ENCODE measurements at places on chromosomes 6 and 20. TPM values are rescaled to one million over a fixed set of nuclear protein-coding genes. Genes with fewer than 3 reads are reported as not detected.
A peak's percentile ranks its signal among the peaks of the same experiment; 100 is the strongest.

HSD17B8 gene
- 4.0 TPM for total RNA-seq

DNA sequence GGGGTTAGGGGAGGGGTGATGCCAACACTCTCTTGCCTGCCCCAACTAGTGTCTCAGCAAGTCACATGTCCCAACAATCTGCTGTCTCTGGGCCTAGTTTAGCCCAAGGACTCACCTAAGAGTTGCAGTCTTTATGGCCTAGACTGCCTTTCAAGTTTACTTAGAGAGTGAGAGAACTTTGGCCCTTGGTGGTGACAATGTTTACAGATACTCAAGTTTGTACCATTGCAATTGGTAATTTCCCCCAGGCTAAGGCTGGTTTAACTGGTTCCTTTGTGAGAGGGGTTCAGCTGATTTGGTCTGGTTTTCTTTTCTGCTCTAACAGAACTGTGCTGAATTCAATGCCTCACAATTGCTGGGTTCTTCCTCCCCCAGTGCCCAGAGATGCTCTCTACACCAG is 1279.9 kb upstream of the EYS start:
- DNase-seq: no peak

DNA sequence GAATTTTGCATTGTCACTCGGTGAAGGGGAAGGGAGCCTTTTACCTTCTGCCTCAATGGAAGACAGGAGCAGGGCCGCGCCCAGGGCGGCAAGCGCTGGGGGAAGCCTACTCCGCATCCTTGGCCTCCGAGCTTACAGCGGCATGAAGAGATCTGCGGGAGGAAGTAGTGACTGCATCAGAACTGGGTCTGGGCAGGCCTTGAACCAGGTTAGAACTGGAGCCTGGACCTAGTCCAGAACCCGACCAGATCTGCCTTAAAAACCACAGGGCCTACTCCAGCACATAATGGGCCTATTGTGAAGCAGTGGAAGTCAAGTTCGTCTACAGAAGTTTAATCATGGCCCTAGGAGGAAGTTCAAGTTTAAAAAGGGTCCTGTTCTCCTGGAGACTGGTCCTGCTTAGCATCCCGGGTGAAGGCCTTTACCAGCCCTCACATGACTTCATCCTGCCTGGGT is 3.1 kb downstream of the COL12A1 start:
- no peak for DNase-seq

DNA sequence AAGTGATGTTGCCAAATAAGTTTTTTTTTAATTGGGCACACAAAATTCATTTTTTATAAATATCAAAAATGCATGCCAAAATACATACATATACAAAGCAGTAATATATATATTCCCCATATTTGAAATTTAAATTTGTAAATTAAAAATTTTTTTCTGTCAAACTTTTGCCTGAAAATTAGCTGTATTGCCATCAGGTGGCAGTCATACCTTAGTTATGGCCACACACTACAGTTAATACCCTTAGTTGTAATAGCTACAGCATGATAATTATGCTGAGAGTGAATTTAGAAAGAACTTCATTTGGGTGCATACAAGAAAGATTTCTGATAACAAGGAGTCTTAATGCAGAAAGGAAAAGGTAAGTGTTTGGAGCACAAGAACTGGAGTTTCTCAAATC is 46.2 kb upstream of the SDHAF4 start:
- DNase-seq: no peak

DNA sequence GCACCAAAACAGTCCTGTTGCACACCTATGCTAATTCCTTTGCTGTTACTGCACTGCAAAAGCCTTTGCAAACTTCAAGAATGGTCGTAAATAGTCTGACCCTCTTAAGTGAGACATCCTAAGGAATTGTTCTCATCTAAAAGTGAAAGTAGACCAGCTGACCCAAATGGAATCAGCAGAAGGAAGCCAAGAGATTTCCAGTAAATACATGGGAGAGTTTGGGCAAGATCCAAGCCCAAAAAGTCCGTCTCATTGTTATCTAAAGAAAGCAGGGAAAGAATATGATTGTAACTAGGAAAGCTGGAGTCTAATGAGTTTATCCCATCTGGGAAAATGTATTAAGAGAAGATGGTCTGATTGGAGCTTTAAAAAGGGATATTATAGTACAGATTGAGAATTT is 43.0 kb upstream of the HIVEP1 start:
- peak; percentile 12 for DNase-seq

- no peak for DNase-seq
Measured at GRCh38 chr6:82362878-82363427, 664 bp upstream of the TPBG start.

Data from glomerular endothelial cell (primary cell).